Effector memory CD8-positive, alpha-beta T cell (primary cell): ENCODE measurements at places on chromosomes 5 and 9.

DNA sequence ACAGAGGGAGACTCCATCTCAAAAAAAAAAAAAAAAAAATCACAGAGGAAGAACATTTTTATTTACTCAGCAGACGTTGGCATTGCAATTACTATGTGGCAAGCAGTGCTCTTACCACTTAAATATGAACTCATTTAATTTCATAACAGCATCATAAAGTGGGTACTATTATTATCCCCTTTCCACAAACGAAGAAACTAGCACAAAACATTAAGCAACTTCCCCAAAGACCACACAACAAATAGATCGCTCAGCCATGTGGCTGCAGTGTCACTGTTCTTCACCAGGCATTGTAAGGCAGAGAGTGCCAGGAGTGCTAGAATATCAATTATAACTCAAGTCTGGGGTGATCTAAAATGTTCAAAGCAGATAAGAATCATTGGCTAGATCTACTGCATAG is 69.8 kb upstream of the PLPP6 start:
- no peak for DNase-seq

GRCh38 chr5:94872526-94872925 is 254.1 kb downstream of the SLF1 start:
- no peak for DNase-seq

- DNase-seq: no peak
These were observed 162.5 kb downstream of the CD180 start for GRCh38 chr5:67033880-67034651.

DNA sequence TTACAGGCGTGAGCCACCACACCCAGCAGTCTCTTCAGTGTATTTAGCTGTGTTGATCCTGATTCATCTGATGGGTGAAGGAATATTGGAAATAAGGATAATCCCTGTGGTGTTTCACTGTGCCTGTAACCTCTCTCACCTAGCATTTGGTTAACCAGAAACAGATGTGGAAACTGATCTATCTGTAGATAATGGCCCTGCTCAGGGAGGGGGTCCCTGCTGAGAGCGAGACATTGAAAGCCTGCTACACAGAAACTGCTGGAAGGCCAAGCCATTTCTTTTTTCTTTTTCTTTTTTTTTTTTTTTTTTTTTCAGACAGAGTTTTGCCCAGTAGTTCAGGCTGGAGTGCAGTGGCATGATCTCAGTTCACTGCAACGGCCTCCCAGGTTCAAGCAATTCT is 28.4 kb downstream of the QRFP start:
- no peak for DNase-seq
